ENCODE measurements at places on chromosomes 12 and 14. TPM values are rescaled to one million over a fixed set of nuclear protein-coding genes. Genes with fewer than 3 reads are reported as not detected.

The POLE2 gene
- 18.8 TPM for total RNA-seq

The NAV3 gene
- total RNA-seq, result 62.1 TPM

The RASSF9 gene
- total RNA-seq, result 0.85 TPM

The KRT72 gene
- total RNA-seq, result not detected

The OTOGL gene
- 0.28 TPM for total RNA-seq

The NKX2-1 gene
- not detected for total RNA-seq

The CCDC184 gene
- total RNA-seq, result 0.96 TPM

The NPFF gene
- total RNA-seq, result not detected

All from regular cardiac myocyte (primary cell).